ENCODE measurements at places on chromosomes 1 and 21. TPM values are rescaled to one million over a fixed set of nuclear protein-coding genes. Genes with fewer than 3 reads are reported as not detected.

DNA sequence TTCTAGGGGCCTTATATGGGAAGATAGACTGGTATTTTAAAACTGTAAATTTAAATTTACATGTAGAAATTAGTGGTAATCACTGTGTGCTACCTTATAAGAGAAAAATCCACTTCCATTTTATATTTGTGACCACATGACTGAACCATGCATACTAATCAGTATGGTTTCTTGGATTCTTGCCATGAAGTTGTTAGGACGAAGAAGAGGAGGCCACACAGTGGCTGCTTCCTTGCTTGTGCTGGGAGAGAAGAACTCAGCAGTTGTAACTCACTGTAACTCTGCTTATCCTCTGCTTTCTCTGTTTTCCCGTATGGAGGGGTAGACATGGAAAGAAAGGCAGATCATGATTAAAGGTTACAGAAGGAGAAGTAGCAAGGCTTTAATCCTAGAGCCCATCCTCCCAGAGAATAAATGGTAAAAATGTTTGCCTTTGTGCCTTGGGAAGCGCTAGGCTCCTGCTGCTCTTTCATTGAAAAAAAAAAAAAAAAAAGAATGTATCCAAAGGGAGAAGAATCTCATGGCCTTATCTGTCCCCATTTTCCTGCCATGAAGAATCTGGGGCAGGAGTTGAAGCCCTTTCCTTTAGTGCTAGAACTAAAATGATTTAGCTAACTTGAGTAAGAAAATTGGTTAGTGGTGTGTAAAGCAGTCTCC is 32.4 kb downstream of the KCTD3 start:
- no peak for DNase-seq

DNA sequence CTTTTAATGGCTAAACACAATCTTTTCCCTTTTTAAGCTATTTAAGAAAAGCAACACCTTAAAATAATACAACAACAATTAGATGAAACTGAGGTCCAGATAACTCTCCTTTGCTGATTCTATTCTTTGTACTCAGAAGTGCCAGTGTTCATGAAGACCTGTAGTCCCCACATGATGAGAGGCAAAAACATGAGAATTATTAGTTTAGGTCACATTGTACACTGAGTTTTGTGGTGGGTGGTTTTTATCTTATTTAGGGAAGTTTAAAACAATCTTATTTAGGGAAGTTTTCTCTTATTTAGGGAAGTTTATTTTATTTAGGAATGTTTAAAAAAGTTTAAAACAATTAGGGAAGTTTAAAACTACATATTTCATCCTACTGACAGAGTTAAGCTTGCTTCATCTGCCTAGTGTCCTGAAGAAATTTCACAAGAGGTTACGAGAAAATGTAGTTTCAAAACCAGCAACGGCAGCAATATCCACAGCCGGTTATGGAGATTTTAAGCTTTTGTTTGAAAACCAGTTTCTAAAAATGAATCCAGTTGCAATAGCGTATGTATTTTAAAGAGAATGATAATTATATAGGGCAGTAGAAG is 7.8 kb upstream of the OR14I1 start:
- no peak for DNase-seq

DNA sequence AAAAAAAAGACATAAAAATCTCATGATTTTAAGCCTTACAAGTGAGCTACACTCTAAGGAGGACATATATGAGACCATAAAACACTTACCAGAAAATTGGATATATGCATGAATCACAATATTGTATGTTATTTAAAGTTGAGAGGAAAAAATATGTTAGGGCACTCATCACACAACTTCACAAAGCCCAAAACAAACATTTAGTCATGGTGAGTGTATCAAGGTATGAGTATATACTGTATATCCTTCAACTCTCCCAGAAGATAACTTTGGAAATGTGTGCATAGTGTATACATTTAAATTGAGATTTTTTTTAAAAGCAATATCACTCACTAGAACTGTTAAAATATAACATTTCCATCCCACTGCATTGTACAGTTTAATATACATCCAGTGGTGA is 259.3 kb downstream of the SRGAP2C start:
- DNase-seq, result no peak

The EPHB2 gene
- total RNA-seq, result 83.8 TPM

All from cerebellum (tissue), 4 donors.